Neural progenitor cell (in vitro differentiated cells): ENCODE measurements at places on chromosomes 3 and 15.

DNA sequence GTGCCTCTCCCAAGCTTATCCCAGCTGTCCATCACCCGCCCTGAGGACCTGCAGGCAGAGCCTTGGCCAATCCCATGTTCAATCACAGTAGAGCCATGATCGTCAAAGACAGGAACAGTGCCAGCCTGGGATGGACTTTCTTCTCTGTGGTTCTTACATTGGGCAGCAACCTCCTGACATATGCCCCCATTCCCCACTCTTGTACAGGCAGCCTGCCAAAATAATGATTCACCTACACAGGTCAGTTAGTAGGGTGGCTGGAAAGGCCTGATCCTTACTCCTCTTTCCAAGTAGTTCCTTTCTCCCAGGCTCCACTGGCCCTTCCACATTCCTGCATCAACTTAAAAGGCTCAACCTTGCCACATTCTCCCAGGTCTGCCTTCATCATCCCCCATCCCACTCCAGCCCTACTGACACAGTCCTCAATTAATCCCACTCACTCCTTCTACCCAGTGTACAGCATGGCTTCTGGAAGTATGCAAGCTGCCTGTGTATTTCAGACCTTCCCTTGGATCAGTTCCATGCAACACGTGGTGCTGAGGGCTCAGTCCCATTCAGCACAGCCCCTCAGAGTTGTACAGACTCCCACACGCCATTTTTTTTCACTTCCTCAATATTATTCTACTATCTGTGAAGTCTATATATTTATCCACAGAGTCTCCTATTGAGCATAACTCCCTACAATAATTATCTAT is 189.8 kb downstream of the NTRK3 start:
- no peak for DNase-seq

- no peak for DNase-seq
These were observed 919.7 kb upstream of the CADM2 start for GRCh38 chr3:84039099-84039498.

GRCh38 chr15:32222716-32223115 is 180.4 kb downstream of the GOLGA8K start:
- DNase-seq, result no peak

DNA sequence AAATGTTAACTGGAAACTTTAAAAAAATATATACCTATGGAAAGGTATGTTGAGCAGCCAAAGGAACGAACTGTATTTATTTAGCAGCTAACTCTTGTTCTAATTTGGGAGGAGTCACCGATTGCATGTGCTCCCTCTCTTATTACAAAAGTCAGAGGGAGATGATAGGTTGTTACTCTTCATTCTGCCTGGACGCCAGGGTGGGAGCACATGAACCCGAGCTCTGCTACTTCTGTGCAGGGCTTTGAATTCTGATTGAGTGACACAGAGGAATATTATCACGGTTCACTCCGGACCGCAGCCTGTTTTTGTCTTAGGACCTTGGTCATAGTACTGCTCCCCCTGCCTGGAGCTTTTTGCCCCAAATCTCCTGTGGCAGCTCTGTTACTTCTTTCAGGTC is 36.9 kb upstream of the LRIG1 start:
- peak; percentile 19 for DNase-seq
